ENCODE measurements at places on chromosomes 1 and 21.

- DNase-seq: no peak
Observed at GRCh38 chr21:14817311-14817710, 247.5 kb downstream of the NRIP1 start.

- DNase-seq: no peak
Observed at GRCh38 chr1:228285661-228286504, 78.0 kb downstream of the OBSCN start.

- no peak for DNase-seq
Observed at GRCh38 chr1:17683598-17683997, 71.5 kb upstream of the ACTL8 start.

DNA sequence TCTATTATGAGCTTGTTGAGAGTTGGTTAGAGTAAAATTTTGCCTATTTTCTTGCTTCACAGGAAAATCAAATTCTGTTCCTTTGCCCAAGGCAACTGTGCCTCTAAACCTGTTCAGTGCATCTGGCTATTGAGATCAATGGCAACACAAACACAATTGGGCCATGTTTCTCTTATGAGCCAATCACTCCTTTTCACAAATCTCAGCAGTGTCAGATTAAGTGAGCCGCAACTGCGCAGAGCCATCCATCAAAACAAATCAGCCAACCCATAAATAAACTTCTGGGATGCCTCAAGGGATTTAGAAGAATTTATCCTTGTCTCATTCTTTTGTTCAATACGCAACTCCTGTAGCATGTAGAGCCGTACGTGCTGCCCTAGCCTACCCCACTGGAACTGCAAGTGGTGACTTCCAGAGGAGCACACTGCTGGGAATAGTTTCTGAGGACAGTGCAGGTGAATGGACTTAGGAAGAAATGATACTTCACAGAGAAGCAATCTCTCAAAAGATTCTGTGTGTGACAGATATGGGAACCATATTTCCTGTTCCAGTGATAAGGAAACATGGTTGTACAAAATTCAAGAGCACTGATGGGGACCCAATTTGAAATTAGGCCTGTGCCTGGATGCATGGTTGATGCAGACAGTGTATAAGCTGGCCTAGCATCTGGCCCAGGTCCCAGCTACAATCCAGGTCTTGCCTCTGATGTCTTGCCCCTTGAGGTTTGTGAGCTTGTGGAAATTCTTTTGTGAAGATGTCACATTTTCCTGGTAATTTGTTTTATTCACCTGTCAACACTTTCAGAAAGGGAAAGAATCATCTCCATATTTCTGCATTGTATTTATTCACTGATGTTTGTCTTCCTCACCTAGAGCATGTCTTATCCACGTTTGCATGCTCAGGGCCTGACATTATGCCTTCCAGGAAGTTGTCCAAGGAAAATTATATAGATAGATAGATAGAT is 166.2 kb downstream of the URB2 start:
- DNase-seq: no peak

DNA sequence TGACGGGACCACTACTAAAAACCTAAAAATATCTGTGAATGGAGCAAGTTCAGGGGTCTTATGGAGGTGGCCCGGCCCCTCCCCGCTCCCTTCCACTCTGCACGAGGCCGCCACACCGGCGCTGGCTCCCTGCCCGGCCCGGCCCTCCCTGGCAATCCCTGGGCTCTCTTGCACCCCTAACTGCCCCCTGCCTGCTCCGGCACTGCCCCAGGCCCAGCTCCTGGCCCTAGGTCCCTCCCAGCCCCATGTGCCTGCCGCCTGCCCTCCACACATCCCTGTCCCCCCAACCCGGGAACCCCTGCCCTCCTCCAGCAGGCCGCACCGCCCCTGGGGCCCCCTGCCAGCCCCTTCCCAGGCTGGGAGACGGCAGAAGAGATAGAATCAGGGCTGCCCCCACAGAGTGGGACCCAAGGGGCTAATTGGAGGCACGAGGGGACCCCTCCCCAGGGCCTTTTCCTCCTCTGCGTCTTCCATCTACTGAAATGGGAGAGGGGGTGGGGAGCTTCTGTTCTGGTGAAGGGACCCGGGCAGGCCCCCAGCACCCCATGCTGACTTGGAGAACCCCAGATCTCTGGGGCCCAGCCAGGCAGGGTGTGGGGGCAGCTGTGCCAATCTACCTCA is 9.3 kb upstream of the CTRC start:
- no peak for DNase-seq

- DNase-seq: no peak
Observed at GRCh38 chr21:32035617-32036016, 162.8 kb downstream of the HUNK start.

DNA sequence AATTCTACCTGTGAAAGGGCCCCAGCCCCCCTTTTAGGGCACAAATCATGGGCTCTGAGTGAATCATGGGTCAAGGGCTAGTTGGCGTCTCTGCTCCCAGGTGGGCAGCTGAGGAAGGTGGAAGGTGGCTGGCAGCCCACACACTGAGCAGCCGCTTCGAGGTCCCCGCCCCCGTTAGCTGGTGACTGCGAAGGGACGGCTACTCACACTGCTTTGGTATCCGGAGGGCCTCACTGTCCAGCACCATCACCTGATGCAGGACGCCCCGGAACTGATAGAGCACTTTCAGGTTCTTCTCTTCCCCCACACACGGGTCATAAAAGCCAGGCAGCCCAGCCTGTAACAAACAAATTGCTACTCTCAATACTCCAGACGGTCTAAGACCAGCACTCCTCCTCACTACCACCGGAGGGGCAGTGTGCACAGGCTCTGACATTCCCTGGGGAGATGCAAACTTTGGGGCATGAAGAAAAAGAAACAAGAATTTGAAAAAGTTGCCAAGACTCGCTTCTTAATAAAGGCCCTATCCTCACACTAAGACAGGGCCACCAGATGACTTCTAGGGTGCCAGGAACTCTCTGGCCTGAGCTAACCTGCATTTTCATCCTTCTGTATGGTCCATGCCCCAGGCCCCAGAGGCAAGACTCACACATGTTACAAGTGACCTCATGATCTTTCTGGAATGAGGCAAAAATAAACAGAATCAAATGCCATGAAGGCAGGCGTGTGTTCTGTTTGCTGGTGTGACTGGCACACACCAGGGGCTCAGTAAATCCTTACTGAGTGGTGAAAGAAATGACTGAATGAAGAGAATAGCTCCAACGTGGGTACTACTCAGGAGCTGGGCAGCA is 11.5 kb downstream of the THAP3 start:
- DNase-seq: no peak

- DNase-seq: no peak
Observed at GRCh38 chr1:30664103-30664755, 59.2 kb downstream of the MATN1 start.

GRCh38 chr21:38350684-38351083 is 93.9 kb downstream of the KCNJ15 start:
- no peak for DNase-seq

- no peak for DNase-seq
Observed at GRCh38 chr21:43290421-43291346, 121.9 kb downstream of the CRYAA start.

GRCh38 chr1:161988413-161988812 is 35.3 kb downstream of the OLFML2B start:
- DNase-seq: no peak

DNA sequence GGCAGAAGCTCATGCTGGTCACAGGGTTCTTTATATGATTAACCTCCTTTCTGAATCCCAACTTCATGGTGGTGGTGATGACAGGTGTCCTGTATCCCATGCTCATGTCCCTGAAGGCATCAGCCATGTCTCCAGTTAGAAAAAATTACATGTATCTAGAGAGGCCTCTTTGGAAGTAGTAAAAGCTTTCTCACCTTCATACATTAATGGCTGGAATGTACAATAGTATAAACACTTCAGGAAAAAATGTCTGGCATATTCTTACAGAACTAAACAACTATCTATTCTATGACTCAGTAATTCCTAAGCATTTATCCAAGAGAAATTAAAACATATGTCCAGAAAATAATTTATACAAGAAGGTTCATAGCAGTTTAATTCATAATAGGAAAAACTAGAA is 34.0 kb downstream of the ADAM30 start:
- DNase-seq: no peak

DNA sequence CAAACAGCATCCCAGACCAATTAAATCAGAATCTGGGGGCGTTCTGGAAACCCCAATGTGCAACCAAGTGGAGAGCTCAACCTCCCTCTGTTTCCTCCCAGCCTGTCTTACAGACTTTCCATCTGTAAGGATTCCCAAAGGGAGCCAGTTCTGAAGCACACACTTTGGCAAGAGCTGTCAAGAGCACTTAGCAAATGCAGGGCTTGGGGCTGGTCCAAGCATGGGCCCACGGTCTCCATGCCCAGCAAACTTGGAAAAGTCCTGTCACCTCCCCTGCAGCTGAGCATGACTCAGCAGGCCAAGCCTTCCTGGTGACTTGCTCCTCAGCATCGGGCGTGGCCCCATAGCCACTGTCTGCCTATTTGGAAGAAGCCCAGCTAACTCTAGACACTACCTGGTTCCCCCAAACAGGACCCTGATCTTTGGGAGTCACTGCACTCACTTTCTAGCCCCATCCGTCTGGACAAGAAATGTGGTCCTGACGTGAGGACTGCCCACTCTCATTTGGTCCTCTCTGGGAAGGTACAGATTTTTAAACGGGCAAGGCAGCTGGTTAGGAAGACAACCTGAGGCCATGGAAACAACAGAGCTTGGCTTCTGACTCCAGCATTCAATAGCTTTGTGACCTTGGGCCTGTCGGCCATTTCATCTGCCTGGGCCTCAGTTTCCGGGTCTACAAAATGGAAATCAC is 16.9 kb downstream of the SLC2A1 start:
- DNase-seq: no peak

DNA sequence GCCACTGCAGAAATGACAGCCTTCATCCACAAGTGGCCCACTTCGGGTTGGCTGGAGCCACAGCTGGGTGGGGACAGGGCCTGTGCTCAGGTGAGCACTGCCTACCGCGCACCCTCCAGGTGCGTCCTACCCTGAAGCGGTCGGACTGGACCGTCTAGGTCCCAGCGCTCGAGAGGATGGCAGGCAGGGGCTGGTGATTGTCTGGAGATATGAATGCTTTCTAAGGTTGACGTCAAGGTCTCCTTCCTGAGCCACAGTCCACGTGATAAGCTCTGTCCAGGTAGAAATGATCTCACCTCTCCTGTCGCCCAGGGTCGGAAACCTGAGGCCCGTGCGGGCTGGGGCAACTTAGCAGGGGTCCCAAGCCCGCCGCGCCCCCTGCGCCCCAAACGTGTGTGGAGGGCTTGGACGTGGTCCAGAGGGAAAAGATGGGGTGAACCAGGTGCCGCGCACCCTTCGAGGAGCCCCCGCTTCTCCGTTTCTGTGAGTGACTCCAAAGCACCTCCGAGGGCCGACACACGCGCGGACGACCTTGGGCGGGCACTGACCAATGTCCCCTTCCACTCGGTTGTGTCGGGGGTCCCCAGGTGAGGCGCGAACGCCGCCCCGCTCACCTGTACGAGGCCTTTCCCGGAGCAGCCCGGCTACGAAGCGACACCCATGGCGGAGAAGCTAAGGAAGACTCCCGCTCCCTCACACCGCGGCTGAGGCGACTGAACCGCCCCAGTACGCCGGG is 853 bp upstream of the DOP1B start:
- no peak for DNase-seq

DNA sequence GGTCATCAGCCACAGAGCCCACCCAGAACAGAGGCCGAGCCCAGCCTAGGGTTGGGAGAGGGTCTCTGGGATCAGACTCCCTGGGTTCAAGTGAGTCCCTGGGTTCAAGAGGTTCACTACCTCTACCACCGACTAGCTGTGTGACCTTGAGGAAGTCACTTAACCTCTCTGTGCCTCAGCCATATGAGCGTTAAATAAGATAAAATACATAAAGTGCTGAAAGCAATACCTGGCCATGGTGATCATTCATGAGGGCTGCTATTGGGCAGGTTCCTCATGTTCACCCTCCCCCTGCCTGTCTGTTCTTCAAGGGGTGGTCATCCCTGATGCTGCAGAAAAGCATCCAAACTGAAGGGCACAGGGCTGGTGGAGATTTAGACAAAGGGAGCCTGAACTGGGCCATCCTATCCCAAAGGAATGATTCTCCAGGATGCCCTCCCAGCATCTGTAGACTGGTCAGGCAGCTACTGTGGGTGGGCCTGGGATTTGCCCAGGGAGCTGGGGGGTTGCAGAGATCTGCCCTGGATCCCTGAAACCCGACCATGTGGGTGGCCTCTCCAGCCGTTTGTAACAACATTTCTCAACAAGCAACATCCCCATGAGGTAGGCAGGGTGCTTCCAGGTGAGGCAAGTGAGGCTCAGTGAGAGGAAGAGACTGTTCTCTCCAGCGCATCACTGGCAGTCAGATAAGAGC is 196.6 kb downstream of the MATN1 start:
- DNase-seq: no peak

DNA sequence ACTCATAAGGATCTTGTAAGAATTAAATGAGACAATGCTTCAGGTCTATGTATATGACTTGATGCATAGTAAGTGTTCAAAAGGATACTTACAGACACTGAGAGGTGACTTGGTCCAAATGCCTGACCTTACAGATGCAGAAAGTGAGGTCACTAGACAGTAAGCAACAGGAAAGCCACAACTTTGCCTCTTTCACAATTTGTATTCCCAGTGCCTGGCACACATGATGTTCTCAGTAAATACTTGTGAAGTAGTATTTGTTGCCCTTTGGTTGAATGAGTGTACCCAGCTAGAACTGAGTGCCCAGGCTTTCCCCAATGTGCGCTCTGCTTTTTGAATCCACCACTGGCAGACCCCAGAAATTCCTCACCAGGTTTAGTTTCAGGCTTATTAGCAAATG is 105.1 kb downstream of the BEND5 start:
- no peak for DNase-seq

DNA sequence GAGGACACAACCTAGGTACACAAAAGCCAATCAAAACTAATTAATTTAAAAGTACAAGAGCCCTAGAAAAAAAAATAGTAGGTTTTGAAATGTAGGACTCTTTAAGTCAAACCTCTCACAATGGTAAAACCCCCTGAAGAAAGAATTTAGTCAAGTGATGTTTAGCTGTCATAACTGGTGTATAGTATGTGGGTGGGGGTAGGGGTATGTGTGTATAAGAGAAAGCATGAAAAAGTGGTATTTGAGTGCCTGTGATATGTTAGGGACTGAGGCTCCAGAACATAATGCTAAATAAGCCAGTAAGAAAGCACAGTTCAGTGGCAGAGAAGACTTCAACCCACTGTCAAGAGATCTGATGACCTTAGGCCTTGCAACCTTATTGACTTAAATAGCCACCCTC is 507.9 kb downstream of the TTLL7 start:
- no peak for DNase-seq

- DNase-seq: no peak
Observed at GRCh38 chr1:227707846-227708245, 27.3 kb downstream of the JMJD4 start.

All from NCI-H1694 treated with DMSO at 0.1 percent for 48 hours (cell line).